A549 (cell line): ENCODE measurements at places on chromosomes 12 and 14.

DNA sequence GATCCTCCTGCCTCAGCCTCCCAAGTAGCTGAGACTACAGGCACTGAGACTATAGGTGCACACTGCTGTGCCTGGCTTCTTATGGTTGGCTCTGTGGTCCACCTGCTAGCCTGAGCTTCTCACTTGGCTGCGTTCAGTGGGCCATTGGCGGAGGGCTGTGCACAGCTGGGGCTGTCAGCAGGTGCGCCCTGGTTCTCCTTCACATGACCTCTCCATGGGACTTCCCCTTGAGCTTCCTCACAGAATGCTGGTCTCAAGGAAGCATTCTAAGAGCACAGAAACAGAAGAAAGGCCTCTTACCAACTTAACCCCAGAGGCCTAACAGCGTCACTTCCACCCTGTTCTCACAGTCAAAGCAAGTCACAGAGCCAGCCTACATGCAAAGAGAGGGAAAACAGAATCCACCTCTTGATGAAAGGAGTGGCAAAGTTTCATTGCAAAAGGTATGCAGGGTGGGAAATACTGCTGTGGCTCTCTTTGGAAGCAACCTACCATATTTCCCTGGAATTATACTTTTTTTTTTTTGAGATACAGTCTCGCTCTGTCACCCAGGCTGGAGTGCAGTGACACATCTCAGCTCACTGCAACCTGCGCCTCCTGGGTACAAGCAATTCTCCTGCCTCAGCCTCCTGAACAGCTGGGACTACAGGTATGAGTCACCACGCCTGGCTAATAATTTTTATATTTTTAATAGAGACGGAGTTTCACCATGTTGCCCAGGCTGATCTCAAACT lies 9.3 kb downstream of the RILPL2 start:
- DNase-seq = no peak

DNA sequence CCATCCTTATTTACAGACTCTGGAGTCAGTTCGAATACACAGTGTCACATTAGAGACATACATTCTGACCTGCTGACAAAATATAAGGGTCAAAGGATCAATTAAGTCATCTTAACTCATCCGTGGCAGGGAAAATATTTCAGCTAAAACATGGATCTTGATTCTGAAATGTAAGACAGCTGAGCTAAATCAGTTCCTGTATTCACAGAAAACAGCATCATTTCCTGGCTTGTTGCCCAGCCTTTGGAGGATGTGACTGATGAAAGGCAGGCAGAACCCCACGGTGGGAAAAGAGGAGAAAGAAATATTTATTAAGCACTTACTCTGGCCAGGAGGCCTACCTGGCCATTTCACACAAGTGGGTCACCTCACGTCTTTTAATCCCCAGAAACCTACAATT lies 101.9 kb downstream of the GAS2L3 start:
- no peak for DNase-seq

DNA sequence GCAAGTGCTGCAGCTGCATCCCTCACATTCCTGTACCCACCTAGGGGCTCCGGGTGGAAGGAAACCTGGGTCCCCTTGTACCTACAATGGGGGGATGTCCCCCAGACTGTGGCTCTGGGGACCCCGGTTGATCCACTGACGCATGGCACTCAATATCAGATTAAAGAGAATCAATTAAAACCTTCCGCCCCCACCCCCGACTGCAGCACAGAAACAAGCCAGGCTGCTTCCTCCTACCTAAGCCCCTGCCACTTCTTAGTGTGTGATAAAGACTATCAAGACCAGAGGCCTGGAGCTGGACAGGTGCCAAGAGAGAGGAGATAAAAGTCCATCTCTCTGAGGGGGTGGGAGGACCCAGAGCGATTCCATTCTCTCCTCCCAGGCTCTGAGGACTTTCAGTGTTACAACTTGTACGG lies 28.2 kb upstream of the RPLP0 start:
- DNase-seq = no peak

GRCh38 chr12:66065641-66066136 lies 64.9 kb downstream of the LLPH start:
- DNase-seq = no peak

DNA sequence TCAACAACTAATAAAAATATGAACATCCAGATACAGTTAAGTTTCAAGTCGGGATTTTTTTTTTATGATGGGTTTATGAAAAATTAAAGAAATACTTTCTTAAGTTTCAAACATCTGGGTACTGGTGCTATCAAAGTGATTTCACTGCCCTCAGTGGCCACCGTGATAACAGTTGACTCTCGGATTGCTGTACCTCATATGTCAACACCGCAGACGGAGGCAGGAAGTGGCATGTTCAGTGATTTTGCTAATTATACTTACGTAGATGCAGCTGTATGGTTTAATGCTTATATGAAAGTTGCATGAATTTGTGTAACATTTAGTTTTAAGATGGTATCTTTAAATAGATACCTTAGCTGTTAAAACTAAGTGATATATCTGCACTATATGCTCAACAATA lies 20.8 kb upstream of the FBLN5 start:
- no peak for DNase-seq

DNA sequence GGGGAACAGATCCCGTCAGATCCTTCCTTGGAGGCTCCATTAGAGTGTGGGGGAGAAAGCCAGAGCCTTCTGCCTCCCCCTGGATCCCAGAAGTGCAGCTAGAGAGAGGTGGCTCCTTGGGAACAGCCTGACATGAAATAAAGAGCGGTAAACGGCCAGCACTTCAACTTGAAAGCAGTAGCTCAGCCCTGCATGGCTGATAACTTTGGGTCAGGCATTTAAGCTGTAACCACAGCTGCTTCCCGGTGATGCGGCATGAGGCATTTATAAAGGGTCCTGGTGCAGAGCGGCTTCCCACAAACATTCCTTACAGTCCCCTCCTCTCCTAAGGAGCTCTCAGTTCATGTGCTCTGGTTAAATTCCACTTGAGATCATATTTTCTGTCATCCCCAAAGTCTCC lies 960.3 kb downstream of the VRK1 start:
- DNase-seq = no peak

DNA sequence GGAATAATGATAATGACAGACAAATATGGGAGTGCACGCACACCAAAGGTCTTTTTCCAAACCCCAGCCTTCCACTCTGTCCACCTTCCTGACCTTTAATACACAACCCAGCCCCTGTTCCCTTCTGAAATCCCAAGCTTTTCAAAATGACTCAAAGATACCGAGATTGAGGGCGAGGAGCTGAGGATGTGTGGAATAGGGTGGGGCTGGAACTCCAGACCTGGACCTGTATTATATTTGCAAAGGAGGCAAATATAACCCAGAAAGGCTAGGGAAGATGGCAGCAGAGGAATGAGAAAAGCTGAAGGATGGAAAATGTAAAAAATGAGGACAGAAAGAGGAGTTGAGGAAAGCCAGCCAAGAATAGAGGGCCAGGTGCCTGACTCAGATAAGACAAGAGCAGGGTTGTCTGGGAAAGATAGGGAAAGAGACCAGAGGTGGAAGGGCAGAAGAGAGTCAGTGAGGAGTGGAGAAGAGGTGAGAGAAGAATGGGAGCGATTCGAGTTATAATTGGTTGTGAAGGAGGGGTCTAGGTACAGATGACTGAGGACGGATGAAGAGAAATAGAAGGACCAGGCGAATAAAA lies 1.0 kb upstream of the PTMS start:
- DNase-seq = peak; percentile 46

DNA sequence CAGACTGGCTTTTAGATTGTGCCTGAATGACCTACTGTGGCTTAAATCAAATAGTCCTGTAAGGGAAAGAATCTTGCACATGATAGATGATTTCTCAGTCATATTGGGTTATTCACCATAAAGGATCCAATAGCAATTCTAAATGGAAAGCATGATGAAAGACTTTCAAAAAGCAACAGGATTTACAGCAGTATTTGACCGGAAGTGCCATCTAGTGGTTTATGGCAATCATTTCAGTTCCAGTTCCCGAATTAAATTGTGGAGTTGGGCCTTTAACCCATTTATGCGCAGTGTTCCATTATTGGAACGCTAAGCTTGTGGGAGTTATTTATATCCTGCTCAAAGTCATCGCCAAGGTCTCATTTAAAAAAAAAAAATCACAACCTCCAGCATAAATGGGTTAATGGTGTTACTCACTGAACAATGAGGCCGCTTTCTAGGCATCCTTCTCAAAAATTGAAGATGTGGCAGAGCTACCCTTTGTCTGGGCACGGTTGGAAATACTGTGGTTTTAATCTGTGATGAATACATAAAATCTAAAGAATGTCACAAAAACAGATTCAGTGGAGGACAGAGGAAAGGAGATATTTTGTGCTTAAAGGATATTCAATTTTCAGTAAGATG lies 60.8 kb upstream of the REP15 start:
- peak; percentile 67 for DNase-seq

DNA sequence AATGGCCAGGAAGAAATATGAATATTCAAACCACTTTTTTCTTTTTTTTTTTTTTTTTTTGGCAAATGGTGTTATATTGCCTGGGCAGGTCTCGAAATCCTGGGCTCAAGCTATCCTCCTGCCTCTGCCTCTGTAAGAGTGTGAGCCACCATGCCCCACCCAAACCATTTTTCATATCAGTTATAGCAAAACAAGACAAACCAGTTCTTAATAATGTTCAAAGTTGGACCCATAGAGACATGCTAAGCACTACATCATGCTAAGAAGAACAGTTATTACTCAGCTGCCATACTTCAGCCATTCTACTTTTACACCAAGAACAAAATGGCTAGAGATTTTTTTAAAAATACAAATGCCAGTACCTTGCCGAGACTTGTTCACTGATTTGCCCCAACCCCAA lies 25.5 kb downstream of the EIF2S1 start:
- no peak for DNase-seq

GRCh38 chr12:47158792-47159191 lies 79.0 kb upstream of the AMIGO2 start:
- no peak for DNase-seq

GRCh38 chr14:94332063-94332583 lies 9.0 kb upstream of the SERPINA6 start:
- no peak for DNase-seq

DNA sequence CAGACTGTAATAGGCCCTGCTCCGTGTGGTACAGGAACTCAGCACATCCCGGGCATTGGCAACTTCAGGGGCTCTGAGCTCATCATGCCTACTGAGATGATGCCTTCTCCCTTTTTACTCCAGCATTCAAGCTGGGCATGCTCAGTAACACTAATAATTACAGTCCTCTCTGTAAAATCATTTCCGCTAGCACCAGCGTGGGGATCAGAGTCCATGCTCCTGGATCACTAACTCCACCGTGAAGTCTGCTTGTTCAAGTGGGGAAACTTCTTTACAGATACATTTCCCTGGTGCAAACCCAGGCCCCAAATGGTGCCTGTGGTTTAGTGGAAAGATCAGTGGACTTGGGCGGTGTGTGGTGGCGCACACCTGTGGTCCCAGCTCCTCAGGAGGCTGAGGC lies 16.7 kb downstream of the CLSTN3 start:
- DNase-seq = no peak

DNA sequence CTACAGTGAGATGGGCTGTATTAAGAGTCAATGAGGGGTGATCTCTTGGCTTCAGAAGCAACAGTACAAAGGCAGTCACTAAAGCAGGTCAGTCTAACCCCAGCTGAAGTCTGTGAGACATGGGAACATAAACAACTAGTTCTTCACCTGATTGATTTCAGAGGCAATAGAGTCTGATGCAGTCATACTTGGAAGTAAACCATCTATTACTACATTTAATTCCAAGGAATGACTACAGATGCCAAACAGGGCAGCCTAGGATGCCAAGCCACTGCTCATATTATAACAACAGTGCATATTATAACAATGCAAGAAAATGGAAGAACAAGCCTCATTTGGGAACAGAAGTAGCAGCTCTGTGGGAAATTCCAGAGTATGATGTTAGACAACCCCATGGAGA lies 35.8 kb downstream of the GRIN2B start:
- no peak for DNase-seq

GRCh38 chr12:33670284-33670683 lies 230.7 kb upstream of the SYT10 start:
- DNase-seq = no peak

DNA sequence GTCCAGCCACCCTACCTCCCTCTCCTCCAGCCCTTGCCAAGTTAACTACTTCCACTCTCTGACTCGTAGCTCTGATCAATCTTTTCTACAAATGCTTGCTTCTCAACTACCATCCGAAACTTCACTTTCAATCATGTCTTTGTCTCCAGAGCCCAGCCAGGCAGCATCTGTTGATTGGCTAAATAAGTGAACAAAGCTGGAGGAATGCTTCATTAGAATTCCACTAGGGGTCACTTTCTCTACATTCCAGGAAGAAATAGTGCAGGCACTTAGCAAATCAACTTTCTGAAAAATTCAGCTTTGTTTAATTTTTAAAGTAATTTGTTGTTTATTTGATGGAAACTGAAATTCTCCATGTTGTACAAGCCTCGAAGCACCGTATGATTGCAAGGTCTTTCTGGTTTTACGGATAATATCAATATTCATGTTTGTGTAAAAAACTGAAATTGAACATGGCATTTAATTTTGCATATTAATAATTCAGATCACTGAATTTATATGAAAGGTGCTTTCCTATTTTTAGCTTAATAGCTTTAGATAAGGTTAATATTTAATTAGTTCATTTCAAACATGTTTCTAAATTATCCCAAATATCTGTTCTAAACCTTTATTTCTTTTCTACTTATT lies 32.4 kb upstream of the HELB start:
- peak; percentile 47 for DNase-seq

GRCh38 chr14:23896609-23897153 lies 56.9 kb upstream of the DHRS4 start:
- no peak for DNase-seq

GRCh38 chr12:111239235-111239634 lies 129.7 kb downstream of the PHETA1 start:
- no peak for DNase-seq

- peak; percentile 93 for DNase-seq
Observed at GRCh38 chr12:45215419-45216229, at the start of gene ANO6. Gene ANO6, plus strand, starts transcription at chr12:45216095. Its CDS starts 227 bp downstream, at chr12:45216322.

GRCh38 chr14:61525293-61526011 lies 169.9 kb upstream of the HIF1A start:
- peak; percentile 88 for DNase-seq

- DNase-seq = no peak
Observed at GRCh38 chr12:76876696-76877229, 2.1 kb downstream of the CSRP2 start.

GRCh38 chr12:87381742-87382141 lies 647.5 kb downstream of the C12orf50 start:
- DNase-seq = no peak

DNA sequence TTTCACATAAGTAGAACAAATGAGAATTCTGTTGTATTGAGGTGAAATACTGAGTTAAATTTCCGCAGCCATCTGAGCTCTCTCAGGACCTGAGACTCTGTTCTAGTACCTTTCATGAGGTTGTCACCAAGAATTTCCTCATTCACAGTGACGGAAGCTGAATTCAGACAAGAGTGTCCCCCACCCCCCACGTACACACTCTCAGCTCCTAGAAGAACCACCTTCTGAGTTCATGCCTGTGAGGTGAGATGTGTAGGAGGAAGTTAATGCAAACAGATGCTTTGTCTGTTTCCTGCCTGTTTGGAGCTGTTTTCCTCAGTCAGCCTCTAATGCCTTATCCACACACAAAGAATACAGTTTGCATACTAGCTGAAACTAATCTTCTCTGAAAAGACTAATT lies 18.2 kb downstream of the BICDL1 start:
- no peak for DNase-seq

GRCh38 chr12:155006-155405 lies 59.0 kb downstream of the SLC6A12 start:
- no peak for DNase-seq

- no peak for DNase-seq
Observed at GRCh38 chr12:131281016-131281415, 327.3 kb downstream of the ADGRD1 start.

- no peak for DNase-seq
Observed at GRCh38 chr12:50985322-50985721, 33.0 kb downstream of the HIGD1C start.

- DNase-seq = no peak
Observed at GRCh38 chr14:34404416-34404815, 57.6 kb downstream of the SPTSSA start.
